ENCODE measurements at places on chromosomes 11 and 22.

- no peak for DNase-seq
Measured at GRCh38 chr22:21014726-21015465, at the start of gene P2RX6. Gene P2RX6 (plus strand): TSS chr22:21015165. CDS start chr22:21015175, 10 bp downstream.

GRCh38 chr11:17702876-17703275 lies 16.5 kb upstream of the MYOD1 start:
- DNase-seq, result no peak

GRCh38 chr11:6681505-6681904 lies 1.6 kb downstream of the MRPL17 start:
- no peak for DNase-seq

GRCh38 chr11:11973361-11973800 lies 35.0 kb downstream of the DKK3 start:
- no peak for DNase-seq

DNA sequence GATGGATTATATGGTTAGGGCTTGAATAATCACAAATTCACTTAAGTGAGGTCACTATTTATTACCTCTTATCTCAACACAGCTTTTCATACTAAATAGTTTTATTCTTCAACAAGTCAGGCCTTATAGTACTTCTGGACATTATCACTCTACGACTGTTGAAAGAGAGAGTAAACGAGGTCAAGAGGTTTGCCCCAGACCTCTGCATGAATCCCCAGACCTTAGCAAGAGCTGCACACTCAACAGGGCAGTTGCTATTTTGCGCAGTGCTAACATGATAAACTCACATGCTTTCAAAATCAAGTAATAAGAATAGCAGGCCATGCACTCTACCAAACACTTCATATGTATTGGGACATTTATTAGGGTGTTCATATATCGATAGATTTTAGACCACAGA lies 60.5 kb downstream of the DDI1 start:
- DNase-seq, result no peak

GRCh38 chr11:117441146-117441975 lies 113.7 kb downstream of the CEP164 start:
- DNase-seq, result no peak

GRCh38 chr11:64181506-64182411 lies 4.2 kb upstream of the STIP1 start:
- no peak for DNase-seq

DNA sequence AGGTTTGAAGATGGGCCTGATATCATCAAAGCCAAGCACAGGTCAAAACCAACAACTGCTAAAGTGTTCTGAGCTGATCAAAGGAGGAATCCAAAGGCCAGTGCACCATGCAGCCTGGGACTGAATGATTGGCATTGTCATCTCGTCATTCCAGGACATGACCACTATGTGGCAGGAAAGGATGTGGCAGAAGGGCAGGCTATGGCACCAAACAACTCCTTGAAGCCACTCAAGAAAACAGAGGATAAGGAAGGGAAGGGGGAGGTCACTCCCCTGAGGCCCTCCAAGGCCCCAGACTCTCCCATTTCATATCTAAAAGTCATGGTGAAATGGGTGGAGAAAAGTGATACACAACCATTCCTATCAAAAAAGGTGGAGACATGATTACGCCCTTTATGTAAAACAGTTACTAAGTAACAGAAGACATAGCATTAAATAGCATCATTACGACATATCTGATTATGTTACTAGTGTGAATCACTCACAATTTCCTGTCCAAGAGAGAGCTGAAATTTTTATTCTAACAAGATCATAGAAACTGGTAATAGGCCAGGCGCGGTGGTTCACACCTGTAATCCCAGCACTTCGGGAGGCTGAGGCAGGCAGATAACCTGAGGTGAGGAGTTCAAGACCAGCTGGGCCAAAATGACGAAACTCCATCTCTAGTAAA lies 49.3 kb downstream of the AHNAK start:
- DNase-seq, result no peak

DNA sequence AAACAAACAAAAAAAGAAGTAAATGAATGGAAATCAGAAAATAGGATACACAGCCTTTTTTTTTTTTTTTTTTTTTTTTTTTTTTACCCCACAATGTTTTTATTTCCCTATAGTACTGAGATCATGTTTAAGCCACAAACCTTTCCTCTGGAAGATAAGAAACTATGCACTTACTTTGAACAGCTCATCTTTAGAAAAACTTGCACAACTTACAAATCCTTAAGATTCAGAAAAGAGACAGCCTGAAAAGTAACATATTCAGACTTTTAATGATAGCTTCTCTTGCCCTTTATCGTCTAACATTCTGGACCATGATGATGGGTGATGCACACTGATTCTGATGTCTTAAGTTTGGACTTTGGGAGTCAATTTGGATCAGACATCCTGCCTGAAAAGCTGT lies 80.3 kb downstream of the TNRC6B start:
- DNase-seq, result no peak

- DNase-seq, result no peak
Measured at GRCh38 chr11:1488575-1489180, 2.1 kb upstream of the MOB2 start.

GRCh38 chr11:111466615-111467014 lies 45.6 kb downstream of the BTG4 start:
- no peak for DNase-seq

- no peak for DNase-seq
Measured at GRCh38 chr22:32968746-32969145, 89.4 kb downstream of the SYN3 start.

DNA sequence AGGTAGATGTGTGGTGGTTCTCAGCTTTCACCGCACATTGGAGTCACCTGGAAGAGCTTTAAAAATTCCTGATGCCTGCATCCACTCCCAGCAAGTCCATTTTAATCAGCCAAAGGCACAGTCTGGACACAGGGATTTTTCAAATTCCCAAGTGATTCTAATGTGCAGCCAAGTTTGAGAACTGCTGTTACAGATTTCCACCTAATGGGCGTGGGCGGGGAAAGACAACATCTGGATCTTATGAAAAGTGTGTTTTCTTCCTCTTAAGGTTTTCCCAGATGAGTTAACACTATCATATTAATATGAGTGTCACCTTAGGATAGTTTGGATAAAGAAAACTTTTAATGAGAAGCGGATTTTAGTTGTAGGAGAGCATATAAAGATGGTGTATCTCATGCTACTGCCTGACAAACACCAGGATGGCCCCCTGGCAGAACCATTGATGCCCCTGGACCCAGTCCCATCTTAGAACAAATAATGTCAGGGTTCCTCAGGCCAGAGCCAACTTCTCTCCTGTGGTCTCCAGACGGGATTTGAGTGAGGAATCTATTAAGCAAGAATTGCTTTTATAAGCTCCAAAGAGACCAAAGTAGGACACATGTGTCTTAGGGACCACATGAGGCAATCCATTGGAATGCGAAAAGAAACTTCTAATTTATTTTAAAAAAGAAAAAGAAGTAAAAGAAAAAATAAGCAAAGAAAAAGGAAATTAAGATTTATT lies 31.9 kb downstream of the POU2AF1 start:
- DNase-seq, result no peak

DNA sequence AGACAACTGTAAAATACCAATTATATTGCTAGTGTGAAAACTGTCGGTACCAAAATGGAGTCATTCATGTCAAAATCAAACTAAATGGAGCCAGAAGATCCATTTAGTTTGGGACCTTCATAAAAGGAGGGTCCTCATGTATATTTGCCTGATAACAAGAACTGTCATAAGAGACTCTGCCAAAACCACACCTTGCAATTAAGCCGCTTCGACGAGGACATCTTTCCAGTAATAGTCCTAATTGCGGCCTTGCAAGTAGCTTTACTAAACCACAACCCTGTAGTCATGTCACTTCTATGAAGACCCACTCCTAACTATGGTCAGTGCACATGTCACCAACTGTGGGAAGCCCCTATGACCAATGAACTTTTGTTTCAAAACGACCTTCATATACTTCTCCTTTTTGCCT lies 9.4 kb downstream of the UBQLN3 start:
- no peak for DNase-seq

GRCh38 chr22:27420817-27421361 lies 380.7 kb downstream of the MN1 start:
- DNase-seq, result no peak

DNA sequence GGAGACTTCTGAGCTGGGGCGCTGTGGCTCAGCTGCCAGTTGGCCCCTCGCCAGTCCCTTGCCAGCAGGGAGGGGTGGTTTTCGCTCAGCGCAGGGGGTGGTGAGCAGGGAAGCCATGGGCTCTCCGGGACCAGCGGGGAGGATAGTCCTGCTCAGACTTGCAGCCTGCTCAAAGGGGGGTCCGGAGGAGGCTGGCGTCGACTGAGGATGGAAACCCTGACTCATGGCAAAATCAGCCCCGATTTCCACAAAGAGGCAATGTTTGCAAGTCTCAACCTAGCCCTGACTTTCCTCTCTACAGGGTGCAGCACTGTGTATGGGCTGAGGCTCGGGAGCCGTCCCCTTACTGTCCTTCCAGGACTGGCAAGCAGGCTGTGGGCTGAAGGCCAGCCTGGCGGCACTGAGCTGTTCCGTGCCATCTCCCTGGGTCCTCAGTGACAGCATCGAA lies 35.1 kb downstream of the FBLN1 start:
- DNase-seq, result no peak

- DNase-seq, result no peak
Measured at GRCh38 chr11:27212248-27212780, 150.7 kb downstream of the CCDC34 start.

- DNase-seq, result no peak
Measured at GRCh38 chr22:26287382-26288225, 118.3 kb downstream of the SEZ6L start.

DNA sequence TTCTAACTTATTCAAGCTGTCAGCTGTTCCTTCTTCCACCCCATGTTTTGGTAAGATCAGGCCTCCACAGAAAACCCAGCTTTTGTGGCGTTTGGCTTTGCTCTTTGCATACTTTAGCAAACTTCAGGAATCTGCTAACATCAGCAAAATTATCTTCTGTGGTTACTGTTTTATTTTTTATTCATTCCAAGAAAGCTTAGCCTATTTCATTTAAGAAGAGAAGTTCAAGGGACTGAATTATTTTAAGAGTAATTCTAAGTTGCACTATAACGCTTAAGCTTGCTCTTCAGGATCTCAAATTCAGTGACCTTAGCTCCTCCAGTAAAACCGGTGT lies 1.1 kb downstream of the JHY start:
- DNase-seq, result no peak

DNA sequence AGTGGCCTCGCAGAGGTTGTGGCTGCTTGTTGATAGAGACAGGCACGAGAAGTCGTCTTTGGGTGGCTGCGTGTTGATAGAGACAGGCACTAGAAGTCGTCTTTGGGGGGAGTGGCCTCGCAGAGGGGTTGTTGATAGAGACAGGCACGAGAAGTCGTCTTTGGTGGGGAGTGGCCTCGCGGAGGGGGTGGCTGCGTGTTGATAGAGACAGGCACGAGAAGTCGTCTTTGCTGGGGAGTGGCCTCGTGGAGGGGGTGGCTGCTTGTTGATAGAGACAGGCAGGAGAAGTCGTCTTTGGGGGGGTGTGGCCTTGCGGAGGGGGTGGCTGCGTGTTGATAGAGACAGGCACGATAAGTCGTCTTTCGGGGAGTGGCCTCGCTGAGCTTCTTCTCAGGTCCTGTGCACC lies 328.8 kb downstream of the TBC1D22A start:
- DNase-seq, result no peak

DNA sequence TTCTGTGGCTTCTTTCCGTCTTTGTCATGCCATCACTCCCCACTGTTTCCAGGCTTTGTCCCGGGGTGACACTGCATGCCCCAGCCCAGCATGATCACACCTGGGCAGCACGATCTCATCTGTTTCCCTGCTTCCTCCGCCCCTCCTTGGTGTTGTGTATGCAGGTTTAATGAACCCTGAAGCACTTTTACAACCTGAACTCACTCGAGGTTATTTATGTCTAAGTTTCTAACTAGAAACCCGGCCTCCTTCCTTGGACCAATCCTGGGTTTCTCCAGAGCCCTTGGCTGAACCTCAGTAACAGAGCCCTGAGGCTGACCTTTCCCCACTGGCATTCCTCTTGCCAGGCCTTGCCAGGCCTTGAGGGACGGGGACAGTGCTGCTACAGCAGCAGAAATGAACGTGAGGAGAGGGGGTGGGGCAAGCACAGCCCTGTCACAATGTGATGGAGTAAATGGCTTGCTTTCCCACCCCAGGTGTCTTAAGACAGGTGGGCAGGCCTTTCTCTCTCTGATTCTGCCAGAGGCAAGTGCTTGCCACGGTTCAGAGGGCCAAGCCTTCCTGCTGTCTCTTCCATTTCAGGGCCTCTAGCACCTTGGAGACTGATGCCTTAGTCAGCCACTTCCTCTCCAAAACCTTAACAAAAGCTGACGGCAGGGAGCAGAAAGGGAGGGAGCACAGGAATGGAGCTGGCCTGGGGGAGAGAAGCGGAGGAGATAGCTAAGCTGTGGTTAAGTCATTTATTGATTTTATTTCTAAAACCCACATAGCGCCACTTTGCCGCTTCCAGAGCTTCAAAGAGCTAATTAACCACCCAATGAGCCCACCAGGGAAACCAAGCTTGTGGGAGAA lies 3.1 kb upstream of the PYGM start:
- no peak for DNase-seq

DNA sequence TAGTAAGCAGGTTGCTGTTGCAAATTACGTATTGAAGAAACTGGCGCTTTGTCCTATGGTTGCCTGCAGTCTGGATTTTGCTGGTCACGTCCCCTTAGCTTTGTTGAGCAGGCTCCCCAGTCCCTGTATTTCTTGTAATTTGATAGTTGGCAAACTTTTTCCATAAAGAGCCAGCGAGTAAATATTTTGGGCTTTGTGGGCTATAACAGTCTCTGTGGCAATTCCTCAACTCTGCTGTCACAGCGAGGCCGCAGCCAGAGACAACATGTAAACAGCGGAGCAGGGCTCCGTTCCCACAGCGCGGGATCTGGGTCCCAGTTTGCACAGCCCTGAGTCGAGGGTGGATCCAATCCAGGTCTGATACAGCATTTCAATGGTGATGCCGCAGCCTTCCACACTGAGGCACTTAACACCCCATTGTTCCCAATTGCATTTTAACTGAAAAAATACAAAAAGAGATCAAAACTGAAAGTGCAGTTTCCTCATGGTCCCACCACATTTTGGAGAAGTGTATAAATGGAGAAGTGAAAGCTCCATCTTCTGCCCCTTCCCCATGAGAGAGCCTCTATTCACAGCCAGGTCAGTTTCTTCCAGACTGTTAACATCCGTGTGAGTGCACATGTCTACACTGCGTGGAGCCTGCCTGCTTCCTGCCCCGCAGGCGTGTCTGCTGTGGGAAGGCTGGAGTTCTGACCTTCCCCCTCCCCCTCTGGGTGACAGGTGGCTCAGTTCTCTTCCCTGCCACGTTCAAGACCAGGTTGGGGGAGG lies 89.1 kb downstream of the RPS6KA4 start:
- no peak for DNase-seq

DNA sequence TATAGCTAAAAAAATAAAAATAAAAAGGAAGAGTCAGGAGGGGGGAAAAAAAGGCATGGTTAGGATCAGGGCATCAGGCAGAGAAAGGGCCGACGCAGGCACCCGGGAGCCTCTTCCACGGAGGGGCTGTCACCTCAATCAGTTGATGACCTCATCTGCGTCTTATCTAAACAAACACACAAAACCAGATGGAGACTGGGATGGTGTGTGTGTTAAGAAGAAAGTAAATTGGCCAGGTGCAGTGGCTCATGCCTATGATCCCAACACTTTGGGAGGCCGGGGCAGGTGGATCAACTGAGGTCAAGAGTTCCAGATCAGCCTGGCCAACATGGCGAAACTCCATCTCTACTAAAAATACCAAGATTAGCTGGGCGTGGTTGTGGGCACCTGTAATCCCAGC lies 63.6 kb downstream of the DHCR7 start:
- no peak for DNase-seq

GRCh38 chr11:128929468-128929867 lies 13.2 kb downstream of the TP53AIP1 start:
- DNase-seq, result no peak

- DNase-seq, result no peak
Measured at GRCh38 chr11:34432822-34433221, 5.9 kb upstream of the CAT start.
